Uterus (tissue), 4 donors: ENCODE measurements at places on chromosomes 2 and 18.

- no peak for DNase-seq
Observed at GRCh38 chr2:64765160-64765805, 111.6 kb upstream of the SERTAD2 start.

GRCh38 chr2:84856787-84857186 lies 24.1 kb downstream of the TRABD2A start:
- DNase-seq: no peak

DNA sequence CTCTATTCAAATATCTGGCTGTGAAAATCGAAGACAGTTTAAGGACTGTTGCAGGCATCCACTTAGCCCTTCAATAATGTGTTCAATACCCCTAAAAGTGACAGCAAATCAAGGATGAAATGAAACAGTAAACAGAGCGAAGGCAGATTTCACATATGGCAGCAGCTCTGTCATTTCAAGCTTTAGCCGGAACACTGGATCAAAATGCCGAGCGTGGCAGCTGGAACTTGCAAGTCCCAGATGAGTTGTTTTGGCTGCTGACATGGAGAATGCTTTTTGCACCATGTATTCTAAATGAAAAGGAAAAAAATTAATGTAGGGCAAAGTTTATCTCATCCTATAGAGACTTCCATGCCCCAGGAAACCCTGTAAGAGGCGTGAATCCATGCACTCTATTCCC lies 18.0 kb downstream of the LRRC30 start:
- no peak for DNase-seq

DNA sequence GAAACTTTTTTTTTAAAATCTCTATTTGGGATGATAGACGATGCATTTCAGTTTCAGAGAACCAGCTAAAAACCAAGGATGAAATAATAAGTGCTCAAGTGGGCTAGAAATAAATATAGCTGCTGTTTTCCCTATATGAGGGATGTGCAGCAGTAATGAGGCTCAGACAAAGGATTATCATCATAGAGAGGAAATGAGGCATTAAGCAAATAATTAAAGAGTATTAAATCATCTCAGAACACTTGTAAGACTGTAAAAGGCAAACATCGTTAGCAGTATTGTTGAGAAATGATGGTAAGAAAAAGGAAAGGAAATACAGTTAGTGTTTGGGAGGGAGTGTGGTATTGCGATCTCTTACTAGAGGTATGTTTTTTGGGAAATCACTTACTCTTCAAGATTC lies 233.5 kb downstream of the TGIF1 start:
- DNase-seq: no peak

DNA sequence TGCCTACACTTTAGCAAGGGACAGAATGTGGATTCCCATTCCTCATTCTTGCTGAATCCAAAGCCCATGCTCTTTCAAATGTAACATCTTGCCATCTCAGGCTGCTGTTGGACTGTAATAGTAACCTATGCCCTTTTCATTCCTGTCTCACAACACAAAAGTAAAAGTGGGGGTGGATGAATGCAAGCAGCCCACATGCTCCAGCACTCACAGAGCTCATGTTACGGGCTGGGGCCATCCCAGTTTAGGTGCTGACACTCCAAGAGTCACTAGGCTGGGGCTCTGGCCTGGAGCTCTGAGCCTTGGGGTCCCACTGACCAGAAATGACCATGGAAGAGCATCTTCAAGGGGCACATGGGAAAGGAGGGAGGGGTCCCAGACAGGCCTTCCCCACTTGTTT lies 47.6 kb downstream of the CCBE1 start:
- no peak for DNase-seq

GRCh38 chr2:187502467-187502866 lies 51.8 kb downstream of the TFPI start:
- DNase-seq: no peak

GRCh38 chr2:46835520-46835919 lies 80.1 kb downstream of the MCFD2 start:
- DNase-seq: no peak

- no peak for DNase-seq
Observed at GRCh38 chr2:230984393-230985220, 11.3 kb upstream of the SPATA3 start.

GRCh38 chr2:8602809-8603208 lies 79.0 kb upstream of the ID2 start:
- no peak for DNase-seq

GRCh38 chr18:31419457-31419932 lies 28.0 kb upstream of the DSG3 start:
- no peak for DNase-seq

- no peak for DNase-seq
Observed at GRCh38 chr2:3377279-3377611, 373 bp downstream of the EIPR1 start.

GRCh38 chr18:35826477-35826876 lies 146.0 kb upstream of the RMP24 start:
- DNase-seq: no peak

DNA sequence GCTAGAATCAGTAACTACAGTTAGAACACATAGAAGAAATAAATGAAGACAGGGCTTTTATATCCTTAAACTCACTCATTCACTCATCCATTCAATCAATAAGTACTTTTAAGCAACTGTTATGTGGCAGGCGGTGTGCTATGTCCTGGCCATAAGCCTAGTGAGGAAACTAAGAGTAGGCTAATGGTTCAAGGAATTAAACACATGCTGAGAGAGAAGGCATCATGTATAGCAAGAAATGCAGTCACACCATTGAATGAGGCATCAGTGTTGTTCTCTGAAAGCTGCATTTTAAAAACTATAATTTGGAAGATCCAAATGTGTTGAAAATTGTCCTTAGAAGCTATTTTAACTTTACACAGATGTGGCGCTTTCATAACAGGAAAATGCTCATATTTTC lies 86.5 kb upstream of the DTNA start:
- no peak for DNase-seq

GRCh38 chr2:2575181-2575577 lies 244.1 kb upstream of the MYT1L start:
- no peak for DNase-seq

DNA sequence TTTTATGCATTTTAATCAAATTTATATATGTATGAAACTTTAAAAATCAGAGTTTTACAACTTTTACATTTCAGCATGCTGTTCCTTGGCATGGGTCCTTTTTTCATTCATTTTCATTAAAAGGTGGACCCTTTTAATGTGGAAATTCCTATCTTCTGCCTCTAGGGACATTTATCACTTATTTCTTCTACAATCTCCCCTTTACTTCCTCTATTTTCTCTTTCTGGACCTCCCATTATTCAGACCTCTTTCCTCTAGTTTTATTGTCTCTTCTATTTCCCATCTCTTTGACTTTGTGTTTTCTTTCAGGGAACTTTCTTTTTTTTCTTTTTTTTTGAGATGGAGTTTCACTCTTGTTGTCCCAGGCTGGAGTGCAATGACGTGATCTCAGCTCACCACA lies 5.7 kb downstream of the PROC start:
- DNase-seq: no peak

GRCh38 chr18:23551978-23552377 lies 34.3 kb downstream of the NPC1 start:
- no peak for DNase-seq

- no peak for DNase-seq
Observed at GRCh38 chr18:5556310-5556974, 12.6 kb upstream of the EPB41L3 start.

- DNase-seq: no peak
Observed at GRCh38 chr2:103804013-103804412, 1042.2 kb downstream of the TMEM182 start.

DNA sequence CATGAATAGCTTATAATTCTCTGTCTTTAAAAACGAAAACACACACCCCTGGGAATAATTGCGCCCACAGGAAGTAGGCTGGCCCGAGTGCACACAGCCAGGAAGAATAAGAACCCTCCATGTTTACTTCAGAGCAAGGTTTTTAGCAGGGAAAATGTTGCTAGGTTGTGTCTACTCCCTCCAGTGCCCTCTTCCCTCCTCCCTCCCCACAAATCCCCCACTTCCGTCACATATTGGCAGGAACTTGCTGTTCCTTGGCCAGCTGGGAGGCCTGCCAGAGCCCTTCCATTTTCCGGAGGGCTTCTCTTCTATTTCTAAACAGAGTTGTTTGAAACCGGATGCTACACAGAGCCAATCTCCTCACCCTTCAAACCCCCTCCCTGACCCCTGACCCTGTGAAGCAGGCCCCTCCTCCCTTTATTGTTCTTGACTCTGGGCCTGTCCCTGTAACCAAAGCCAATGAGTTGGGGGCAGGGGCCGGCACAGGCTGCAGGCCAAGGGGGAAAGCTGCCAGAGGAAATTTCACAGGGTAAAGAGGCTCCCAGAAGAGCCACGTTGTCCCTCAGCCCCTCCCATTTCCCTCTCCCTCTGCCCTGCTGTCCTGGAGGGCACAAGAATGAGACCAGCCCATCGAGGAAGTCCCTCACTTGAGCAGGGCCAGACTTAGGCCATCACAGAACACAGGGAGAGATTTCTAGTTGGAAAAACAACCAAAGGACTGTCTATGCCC lies 49.8 kb upstream of the LGALSL start:
- DNase-seq: peak; percentile 86

GRCh38 chr18:52045946-52046675 lies 293.9 kb upstream of the DCC start:
- DNase-seq: no peak

- no peak for DNase-seq
Observed at GRCh38 chr2:50782543-50782942, 249.4 kb downstream of the NRXN1 start.

- no peak for DNase-seq
Observed at GRCh38 chr2:96931466-96931865, 54.9 kb downstream of the FAM178B start.

DNA sequence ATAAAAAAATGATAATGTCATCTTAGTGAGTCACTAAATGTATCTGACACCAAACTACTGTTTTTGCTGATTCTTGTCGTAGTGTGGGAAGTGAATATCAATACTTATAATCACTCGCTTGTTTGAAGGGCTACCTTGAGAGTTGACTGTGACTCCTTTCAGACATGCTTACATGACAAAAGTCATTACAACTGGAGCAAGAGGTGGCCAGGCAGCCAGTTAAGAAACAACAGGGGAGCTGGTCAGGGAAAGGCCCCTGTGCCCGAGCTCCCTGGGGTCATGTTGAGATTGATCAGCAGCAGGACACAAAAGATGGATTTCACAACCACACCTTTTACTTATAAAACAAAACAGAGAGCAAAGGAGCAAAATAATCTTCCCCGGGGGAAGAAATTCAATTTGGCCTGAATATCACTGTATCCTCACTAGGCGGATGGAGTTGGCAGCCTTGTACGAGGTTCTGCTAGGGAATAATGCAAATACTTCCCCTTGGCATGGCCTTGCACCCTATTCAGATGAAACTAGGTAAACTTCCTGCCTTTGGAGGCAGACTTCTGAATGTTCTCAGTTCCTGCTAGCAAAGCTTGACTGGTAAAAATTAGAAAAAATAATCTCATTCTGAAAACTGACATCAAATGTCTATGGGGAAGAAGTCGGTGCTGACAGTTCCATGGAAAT lies 101.2 kb downstream of the DYNC1I2 start:
- DNase-seq: no peak

DNA sequence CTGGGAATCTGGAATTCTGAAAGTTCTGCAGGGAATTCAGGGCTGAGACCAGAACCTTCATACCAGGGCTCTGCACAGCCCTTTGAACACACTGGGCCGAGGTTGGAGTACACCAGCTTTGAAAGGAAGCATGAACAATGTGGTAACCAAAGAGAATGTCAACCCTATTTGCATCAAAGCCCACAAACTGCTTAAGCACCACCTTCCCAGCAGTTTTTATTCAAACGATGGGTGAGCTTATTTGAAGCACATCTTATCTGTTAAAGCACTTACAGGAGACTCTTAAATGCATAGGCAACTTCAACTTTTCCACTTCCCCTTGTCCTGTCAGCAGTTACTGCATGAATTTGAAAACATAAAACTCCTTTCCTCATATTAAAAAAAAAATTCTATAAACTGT lies 96.6 kb downstream of the TXNL1 start:
- no peak for DNase-seq

DNA sequence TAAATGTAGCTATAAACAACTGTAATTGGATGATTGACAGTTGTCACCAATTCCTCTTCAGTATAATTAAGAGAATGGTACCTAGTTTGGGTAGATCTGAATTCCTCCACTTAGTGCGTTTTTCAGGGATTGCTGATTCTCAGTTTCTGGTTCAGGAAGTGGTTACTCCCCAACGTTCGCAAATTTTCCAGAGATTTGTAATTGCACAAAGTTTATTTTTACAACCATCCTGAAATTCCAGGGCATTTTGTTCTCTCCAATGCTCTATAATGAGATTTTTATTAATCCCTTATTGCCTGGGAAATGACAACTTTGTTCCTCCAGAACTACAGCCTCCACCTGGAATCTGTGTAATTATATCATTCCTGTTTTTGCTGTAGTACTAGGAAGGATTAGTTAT lies 710.6 kb upstream of the ZEB2 start:
- DNase-seq: no peak

- DNase-seq: no peak
Observed at GRCh38 chr18:12770469-12771219, 67.8 kb downstream of the PSMG2 start.

DNA sequence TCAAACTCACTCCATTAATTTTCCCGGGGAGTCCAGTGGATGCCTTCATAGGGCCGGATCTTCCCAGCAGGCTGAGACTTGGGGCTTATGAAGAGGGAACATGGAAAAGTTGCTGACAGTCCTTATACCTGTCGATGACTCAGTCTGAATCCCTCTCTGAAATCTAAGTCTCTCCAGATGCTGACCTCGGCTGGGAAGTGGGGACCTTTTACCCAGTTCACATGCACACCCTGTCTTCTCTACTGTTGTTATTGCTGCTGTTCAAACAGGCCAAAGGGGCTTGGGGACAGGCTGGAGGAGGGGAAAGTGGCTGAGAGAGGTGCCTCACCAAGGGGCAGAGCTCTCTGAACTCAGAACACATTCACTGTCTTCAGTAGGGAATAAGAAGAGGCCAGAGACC lies 4.1 kb upstream of the TNP1 start:
- DNase-seq: no peak

- no peak for DNase-seq
Observed at GRCh38 chr2:84477886-84478285, 18.8 kb upstream of the SUCLG1 start.

DNA sequence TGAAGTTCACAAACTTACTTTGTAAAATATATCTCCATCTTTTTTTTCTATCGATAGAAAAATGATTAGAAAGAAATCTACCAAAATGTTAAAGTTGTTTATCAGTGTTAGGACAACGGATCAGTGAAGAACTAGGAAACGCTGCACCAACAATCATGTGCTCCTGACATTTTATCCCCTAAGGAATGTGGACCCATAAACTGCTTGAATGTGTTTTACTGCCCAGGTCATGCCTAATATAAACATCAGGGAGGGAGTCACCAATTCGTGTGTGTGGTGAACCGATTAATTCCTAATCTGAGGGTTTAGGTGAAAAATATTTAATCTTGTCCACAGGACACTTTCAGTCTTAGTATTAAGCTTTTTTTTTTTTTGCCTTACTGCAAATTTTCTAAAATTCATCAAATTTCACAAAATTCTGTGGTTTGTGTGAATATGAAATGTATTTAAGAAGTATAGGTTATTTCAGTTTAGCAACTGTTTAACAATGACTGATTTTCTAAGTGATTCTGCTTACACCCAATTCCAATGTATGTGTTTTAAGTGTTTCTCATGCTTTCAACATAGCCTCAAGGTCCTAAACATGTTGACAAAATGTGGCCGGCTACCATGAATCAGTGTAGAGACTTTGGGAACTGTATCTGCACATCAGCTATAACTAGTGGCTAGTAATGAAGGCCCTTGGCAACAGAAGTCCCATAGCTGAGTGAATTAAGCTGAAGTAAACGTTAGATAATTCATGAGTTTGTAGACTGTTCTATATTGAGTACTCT lies 11.1 kb upstream of the KIDINS220 start:
- no peak for DNase-seq
